Caco-2 (cell line): ENCODE measurements at places on chromosomes 11 and 22. TPM values are rescaled to one million over a fixed set of nuclear protein-coding genes. Genes with fewer than 3 reads are reported as not detected.

DNA sequence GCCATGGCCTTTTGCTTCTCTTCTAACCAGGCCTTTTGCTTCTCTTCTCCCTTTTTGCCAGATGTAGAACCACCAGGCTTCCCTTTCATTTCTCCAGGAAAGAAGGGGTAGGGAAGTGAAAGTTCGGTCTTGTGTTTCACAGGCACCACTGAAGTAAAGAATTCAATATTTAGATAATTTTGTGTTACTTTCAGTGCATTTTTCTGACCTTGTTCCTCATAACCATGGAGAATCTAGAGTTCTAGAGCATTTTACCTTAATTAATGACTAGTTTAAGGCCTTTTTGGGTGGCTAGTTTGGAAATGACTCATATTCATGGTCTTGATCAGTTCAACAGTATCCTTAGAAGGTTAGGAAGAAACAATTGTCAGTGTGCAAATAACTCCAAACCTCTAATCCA, 22.7 kb downstream of the GRAMD1B start:
- DNase-seq = no peak
- H3K36me3 ChIP-seq = no peaks in the 10 kb centered on the region

The DDIAS gene
- 20.1 and 22.0 TPM in 2 replicates for total RNA-seq

DNA sequence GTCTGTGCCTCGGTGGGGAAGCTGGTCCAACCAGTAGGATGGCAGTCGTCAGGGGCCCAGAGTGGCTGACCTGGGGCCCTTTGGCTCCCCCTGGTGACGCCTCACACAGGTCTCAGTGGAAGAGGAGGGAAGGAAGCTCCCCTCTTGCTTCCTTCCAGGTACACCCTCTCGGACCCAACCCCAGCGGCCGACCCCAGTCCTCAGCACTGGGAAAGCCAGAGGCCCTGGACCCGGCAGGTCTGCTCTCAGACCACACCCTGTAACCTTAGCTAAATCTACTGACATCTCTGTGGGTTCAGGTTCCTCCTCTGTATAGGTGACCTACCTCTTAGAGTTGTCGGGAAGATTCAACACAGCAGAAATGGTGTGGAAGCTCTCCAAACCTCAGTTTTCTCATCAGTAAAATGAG, 3.4 kb upstream of the SCUBE1 start:
- no peak overlapping the region for H3K4me3 ChIP-seq
- H3K27me3 ChIP-seq = peaks cover 3% of the 10 kb centered on the region; the same call in 1 of the 2 replicates
- H3K27ac ChIP-seq = no peak overlapping the region
- no peaks in the 10 kb centered on the region for H3K36me3 ChIP-seq
- H3K4me1 ChIP-seq = no peaks in the 10 kb centered on the region
- peak; percentile 58 for DNase-seq

DNA sequence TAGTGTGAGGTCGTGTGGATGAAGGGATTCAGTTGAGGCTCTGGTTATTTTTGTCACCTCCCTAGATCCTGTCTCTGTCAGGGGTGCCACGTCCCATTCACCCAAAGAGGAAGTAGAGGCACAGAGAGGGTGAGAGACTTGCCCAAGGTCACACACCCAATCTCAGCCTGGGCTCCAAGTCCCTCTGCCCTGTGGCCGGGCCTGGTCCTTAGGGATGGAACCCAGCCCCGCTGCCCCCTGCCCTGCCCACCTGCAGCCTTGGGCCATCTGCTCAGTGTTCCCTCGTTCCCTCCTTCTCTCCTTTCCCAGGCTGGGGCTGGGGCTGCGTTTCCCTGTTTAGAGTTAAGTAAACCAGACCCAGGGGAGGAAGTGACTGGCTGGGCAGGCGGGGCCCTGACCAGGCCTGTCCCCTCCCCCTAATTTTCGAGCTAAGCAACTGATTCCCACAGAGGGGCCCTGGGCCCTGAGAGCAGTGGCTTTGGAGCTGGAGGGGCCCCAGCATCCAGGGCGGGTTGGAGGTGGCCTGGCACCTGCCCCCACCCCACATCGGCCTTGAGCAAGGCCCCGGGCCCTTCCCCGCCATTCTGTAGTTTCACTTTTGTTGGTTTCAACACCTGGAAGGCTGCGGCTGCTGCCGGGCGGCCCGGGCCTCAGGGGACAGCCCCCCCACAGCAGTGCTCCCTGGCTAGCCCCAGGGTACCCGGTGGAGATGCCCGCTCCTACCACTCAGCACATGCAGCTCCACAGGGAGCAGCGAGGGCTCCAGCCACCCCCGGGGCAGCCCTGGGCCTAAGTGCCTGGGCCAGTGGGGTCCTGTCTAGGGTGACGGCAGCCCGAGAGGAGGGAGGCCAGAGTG, 1.5 kb downstream of the TCIRG1 start:
- H3K27ac ChIP-seq = peak overlapping the region; percentile 72
- H3K27me3 ChIP-seq = no peaks in the 10 kb centered on the region
- H3K4me3 ChIP-seq = no peak overlapping the region
